Lung (tissue), 17 donors: ENCODE measurements at places on chromosomes 6 and 20. TPM values are rescaled to one million over a fixed set of nuclear protein-coding genes. Genes with fewer than 3 reads are reported as not detected.

Gene CRISP2
- total RNA-seq, result 4.0 TPM

Gene VIP
- 0.55 TPM for total RNA-seq

Gene BTN1A1
- 0.06 TPM for total RNA-seq

Gene LGSN
- total RNA-seq, result 3.5 TPM

Gene SNAI1
- total RNA-seq, result 3.6 TPM

Gene XKR7
- 0.03 TPM for total RNA-seq

Gene PREX1
- 82.2 TPM for total RNA-seq

Gene C6orf132
- 5.9 TPM for total RNA-seq

Gene DNAH8
- total RNA-seq, result 0.37 TPM

Gene RMND1
- total RNA-seq, result 43.2 TPM

Gene PPP1R16B
- 6.0 TPM for total RNA-seq

Gene GDAP1L1
- not detected for total RNA-seq

Gene SCRT2
- not detected for total RNA-seq

Gene ZNF165
- total RNA-seq, result 2.6 TPM

Gene FAM83D
- 3.3 TPM for total RNA-seq

Gene SAMD5
- total RNA-seq, result 35.5 TPM

Gene MYBL2
- 4.7 TPM for total RNA-seq

Gene ARG1
- total RNA-seq, result 3.6 TPM
